Sigmoid colon (tissue), 7 donors: ENCODE measurements at places on chromosomes 2 and 18. TPM values are rescaled to one million over a fixed set of nuclear protein-coding genes. Genes with fewer than 3 reads are reported as not detected.

DNA sequence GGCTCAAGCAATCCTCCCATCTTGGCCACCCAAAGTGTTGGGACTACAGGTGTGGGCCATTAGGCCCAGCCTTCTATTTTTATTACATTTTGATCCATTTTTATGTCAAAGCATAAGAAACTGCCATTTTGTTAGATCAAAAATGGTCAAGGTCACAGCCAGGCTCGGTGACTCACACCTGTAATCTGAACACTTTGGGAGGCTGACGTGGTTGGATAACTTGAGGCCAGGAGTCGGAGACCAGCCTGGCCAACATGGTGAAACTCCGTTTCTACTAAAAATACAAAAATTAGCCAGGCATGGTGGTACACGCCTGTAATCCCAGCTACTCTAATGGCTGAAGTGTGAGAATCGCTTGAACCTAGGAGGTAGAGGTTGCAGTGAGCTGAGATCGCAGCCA lies 49.2 kb downstream of the EEF1B2 start:
- no peak for DNase-seq

The SLC9A2 gene
- not detected for total RNA-seq

- no peak for DNase-seq
These were observed 968.4 kb upstream of the NRXN1 start for GRCh38 chr2:52000151-52000855.

DNA sequence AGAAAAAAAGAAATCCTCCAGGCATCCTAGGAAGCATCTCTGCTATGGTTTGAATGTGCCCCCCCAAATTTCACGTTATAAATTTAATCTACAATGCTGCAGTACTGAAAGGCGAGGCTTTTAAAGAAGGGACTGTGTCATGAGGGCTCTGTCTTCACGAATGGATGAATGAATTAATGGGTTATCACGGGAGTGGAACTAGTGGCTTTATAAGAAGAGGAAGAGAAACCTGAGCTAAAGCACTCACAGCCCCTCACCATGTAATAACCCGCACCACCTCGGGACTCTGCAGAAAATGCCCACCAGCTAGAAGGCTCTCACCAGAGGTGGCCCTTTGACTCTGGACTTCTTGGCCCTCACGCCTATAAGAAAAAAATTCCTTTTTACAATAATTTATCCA lies 27.6 kb downstream of the RNU4ATAC start:
- no peak for DNase-seq
